ENCODE measurements at places on chromosomes 12 and 14. TPM values are rescaled to one million over a fixed set of nuclear protein-coding genes. Genes with fewer than 3 reads are reported as not detected.

B4GALNT1 gene
- 3.2 TPM for total RNA-seq

TEAD4 gene
- total RNA-seq = 16.1 TPM

MIP gene
- total RNA-seq = 0.63 TPM

NDRG2 gene
- total RNA-seq = 98.4 TPM

KRT1 gene
- not detected for total RNA-seq

NGDN gene
- 48.7 TPM for total RNA-seq

Data from testis (tissue), 5 donors.